ENCODE measurements at places on chromosomes 3 and 15.

DNA sequence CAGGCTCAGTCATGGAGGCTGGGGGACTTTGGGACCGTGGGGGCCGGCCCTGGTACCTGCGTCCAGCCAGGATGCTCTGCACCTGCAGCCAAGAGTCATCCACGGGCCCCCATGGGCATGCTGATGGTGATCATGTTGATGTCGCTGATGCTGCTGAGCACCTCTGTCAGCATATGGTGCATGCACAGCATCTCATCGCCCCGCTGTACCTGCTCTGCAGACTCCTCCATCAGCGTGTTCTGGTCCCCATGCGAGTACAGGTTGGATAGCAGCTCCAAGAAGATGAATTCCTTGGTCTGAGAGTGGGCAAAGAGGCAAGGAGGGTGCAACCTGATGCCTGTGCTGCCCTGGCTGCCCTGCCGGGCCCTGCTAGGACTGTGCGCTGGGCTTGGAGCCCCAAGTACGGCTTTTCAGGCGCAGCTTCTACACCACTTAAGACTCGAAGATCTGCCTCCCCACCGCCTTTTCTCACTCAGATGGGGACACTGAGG lies 7.2 kb downstream of the RPS17 start:
- no peak for DNase-seq

GRCh38 chr3:103218146-103218545 lies 783.3 kb downstream of the ZPLD1 start:
- no peak for DNase-seq

DNA sequence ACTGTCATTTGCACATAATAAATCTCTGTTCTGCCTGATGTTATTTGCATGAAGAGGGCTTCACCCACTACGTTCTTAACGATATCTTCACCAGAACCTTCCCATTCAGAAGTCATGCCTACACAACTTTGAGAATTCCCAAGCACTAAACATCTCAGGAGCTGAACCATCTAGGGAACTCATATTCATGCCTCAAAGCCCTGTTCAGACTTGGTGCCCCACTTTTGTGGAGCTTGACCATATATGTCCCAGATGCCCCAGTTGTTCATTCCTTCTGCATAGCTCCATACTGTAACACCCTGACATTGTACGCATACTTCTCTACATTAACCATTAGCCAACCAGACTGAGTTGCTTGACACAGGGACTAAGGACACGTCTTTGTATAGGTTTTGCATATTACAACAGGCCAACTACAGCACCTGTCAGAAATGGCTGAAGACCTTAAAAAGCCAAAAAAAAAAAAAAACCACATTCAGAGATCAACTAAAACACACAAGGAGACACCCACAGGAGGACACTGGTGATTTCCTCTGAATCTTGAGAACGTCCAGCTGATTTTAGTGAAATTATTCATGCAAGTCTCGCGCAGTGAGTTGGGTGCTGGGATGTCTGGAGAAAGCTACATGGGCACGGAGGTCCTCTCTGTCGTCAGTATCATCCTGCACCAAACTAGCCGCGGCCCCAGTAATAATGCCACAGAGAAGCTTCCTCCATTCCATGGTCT lies 141.4 kb downstream of the FOXP1 start:
- no peak for DNase-seq

DNA sequence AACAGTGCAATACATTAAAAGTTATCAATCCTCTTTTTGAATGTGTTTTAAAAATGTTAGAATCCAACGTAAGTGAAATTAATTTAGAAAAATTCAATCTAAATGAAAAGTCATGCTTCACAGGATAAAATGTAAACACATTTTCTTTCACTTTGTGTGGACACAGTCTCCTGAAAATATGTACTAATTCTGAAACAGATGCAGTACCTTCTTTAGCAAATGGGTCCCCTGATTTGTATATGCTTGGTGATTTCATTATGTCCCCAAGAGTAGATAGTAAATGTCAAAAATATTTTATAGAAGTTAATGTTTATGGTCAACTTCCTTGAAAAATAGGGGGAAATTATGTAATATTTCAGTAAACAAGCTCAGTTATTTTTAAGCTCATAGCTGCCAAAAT lies 28.9 kb downstream of the FOXP1 start:
- no peak for DNase-seq

GRCh38 chr3:48024401-48024800 lies 8.2 kb upstream of the MAP4 start:
- DNase-seq: no peak

DNA sequence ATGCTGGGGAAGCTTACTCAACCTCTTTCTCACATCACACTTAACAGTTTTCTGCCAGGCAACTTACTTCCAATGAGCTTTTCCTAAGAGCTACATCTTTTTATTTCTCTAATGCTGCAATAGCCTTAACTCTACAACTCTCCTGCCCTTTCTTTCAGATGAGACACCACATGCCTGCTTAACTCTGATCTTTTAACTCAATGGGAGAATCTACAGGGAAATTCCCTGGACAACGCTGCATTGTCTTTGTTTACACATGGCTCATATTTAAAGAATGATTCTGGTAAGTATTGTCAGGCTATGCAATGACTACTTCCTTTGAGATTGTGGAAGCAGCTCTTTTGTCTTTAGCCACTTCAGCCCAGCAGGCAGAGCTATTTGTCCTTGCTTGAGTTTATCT lies 353.1 kb upstream of the BCHE start:
- no peak for DNase-seq

DNA sequence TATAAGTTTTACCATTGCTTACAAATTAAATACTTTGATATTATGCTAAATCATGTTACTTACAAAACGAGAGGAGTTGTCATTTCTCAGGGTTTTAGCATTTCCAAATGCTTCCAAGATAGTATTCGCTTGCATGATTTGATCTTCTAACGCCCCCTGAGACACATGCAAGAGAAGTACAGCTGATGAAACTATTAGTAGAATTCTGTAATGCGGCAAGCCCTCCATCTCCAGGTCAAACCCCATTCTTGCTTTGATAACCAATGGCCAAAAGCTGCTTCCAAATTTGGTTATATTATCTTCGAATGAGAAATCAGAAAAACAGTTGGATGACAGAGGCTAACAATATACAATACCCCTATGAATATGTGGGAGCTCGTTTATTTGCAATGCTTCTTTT lies 14.7 kb downstream of the MYH15 start:
- no peak for DNase-seq

DNA sequence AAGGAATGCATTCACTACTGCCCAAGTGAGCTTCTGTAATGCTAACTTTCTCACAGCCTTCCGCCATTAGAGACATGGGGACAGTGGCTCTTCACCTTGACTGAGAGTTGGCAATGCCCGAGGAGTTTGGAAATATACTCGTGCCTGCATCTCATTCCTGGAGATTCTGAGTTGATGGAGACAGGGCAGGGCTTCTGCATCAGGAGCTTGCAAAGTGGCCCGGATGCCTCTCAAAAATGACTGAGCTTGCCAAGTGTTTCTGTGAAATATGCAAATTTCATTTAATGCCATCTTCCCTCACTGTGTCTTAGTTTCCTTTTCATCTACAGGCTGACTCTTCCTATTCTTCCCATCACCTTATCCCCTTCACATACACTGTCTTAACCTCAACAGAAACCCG lies 346.2 kb downstream of the GRM7 start:
- no peak for DNase-seq

All from stimulated activated naive B cell treated with anti-CD40 and anti-IgM and Interleukin-4, amounts not matched to agents 10 μg/mL and 1 μg/mL and 100 μg/mL, for 72 hours (primary cell).